ENCODE measurements at places on chromosomes 3 and 15.

- no peak for DNase-seq
Measured at GRCh38 chr3:182190056-182190455, 478.3 kb downstream of the SOX2 start.

DNA sequence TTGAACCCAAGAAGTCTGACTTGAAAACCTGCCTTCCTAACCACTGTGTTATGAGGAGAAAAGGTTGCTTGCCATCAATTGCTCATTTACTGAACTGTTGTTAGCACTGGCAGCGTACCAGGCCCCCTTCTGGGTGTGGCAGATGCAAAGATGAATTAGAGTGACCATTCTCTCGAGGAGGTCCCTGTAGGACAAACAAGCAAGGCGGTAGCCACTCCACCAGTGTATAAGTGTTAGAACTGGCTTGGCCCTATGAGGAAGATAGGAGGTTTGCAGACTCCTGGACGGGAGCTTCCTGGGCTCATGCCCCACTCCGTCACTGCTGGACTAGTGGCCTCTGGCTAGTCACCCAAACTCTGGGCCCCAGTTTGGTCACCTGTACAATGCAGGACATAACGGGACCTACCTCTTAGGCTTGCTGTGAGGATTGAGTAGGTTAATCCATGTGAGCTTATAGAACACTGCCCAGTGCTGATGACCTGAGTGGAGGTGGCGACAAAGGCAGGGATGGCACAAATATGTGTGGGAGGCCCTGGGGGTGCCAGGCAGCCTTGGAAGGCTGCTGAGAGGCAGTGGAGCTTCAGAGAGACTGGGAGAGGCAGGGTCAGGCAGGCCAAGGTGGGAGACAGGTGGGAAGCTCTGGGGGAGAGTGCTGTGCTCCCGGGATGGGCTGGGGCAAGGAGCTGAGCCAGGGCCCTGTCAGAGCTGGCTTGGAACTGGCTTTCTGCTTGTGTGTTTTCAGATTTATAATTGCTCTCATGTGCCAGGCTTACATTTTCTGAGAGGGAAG lies 145.9 kb downstream of the DNAJB8 start:
- DNase-seq, result no peak

GRCh38 chr15:90545095-90545494 lies 15.4 kb downstream of the CRTC3 start:
- peak; percentile 9 for DNase-seq

DNA sequence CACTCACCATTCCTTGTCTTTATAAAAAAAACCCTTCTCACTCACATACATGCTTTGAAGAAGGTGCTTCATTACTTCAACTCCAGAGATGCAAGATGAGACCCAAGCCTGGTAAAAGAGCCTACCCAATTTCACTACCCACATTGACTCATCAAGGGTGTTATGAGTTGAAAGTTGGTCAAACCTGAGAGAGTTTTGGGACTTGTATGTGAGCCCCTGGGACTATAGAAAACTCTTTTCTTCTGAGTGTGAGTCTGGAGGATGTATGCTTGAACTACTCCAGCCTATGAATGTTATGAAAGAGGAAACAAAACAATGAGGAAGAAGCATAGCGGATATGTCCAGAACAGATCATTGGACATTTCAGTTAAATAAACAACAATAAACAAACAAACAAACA lies 106.5 kb upstream of the SATB1 start:
- DNase-seq, result no peak

GRCh38 chr15:85330901-85331588 lies 49.4 kb upstream of the AKAP13 start:
- DNase-seq, result peak; percentile 98

DNA sequence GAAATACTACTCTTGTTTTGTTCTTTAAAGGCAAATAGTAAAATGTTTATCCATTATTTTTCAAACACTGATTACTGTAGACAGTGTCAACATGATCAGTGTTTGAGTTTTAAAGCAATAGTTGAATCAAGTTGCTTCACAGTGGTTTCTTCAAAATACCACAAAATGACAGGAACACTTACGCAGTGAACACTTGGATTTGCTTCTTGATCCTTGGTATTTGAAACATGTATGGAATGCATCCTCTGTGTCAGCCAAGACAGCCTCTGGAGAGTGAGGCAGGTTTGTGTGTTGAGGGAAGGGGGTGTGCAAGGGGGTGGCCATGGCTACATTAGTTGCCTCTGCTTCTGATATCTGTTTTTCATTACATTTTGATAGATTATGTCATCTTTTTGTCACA lies 413.0 kb downstream of the RBMS3 start:
- peak; percentile 93 for DNase-seq

DNA sequence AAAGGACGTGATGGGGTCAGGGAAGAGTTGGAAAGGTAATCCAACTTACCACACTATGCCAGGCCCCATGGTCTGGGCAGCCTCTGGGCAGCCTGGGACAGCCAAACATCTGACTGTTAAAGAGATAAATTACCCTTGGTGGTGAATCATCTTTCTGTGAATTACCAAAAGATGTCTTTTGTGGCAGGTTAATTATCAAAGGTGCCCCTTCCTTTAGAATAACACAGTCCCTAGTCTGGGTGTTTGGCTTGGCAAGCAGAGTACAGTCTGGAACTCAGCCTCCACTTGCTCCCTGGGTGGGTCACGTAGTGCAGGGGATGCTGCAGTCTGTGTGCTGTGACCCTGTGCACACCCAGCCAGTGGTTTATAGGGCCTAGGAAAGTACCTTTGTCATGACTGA lies 113.1 kb downstream of the ZNF621 start:
- DNase-seq, result no peak

DNA sequence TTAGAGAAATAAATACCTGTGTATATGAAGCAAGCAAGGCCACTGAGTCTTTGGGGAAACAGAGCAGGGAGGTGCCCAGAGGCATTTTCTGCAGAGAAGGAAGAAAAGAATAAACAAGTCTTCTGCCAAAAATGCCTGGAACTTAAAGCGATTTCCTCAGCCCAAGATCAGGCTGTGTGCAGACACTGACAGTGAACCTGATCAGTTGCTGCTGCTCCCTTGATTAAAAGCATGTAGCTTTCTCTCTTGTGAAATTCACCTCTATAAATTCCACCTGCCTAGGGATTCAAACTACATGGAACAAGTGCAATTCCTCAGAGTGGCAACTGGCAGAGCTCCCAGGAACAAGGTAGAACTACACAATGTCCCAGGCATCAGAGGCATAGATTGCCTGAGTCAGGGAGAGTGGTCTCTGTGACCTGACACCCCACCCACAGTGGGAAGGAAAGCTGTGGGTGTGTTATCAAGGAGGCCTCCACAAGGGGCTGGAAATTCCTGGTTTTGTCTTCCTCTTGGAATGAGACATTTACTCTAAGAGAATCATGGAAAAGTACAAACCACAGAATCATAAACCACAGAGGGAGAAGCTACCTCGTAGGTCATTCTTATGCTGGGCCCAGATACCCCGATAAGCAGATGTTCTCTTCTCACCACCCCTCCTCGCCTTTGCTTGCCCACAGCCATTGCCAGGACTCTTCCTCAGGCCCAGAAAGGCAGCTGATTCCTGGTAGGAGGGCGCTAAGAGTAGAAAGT lies 1.8 kb upstream of the ZBTB38 start:
- peak; percentile 98 for DNase-seq

DNA sequence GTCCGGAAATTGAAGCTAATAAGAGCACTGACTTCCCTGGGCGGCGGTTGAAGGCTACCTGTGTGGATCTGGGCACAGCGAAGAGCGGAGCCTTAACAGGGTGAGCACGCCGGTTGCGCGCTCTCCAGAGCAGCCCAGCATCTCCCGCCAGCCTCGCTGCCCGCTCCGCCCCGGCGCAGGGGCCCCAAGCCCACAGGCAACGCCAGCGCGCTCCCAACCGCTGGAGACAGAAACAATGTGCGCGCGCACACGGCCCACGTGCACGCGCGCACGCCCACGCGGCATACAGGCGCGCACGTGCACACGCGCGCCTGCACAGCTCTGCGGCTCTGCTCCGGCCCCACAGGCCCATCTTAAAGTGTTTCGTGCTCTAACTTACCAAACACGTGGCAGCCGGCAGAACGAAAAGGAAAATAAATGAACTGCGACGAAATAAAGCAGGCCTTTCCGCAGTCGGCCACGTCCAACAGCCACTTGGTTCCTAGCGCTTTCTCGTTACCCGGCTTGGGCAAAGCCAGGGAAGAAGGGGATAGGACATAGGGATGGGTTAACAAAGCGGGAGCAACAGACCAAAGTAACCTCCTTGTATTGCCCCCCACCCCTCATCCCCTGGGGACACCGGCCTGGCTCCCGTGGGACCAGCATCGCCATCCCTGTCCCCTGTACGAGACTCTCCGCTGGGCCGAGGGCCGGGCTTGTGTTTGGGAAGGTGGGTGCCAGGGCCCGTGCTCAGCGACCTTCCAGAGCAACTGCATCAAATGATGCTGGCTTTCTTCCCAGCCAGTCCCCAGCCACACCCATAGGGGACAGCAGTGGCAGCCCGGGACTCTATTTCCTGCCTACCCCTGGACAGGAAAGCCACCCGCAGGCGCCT lies 203.7 kb downstream of the ABHD5 start:
- DNase-seq, result peak; percentile 69

- peak; percentile 96 for DNase-seq
Measured at GRCh38 chr3:125137358-125138033, 75.1 kb downstream of the SLC12A8 start.

GRCh38 chr3:159800434-159801155 lies 188.0 kb upstream of the IL12A start:
- no peak for DNase-seq

Data from M059J (cell line).